AML-193 (cell line): ENCODE measurements at places on chromosomes 11 and 22.
A peak's percentile ranks its signal among the peaks of the same experiment; 100 is the strongest.

- DNase-seq = no peak
Measured at GRCh38 chr11:76023236-76024068, 182.8 kb downstream of the WNT11 start.

DNA sequence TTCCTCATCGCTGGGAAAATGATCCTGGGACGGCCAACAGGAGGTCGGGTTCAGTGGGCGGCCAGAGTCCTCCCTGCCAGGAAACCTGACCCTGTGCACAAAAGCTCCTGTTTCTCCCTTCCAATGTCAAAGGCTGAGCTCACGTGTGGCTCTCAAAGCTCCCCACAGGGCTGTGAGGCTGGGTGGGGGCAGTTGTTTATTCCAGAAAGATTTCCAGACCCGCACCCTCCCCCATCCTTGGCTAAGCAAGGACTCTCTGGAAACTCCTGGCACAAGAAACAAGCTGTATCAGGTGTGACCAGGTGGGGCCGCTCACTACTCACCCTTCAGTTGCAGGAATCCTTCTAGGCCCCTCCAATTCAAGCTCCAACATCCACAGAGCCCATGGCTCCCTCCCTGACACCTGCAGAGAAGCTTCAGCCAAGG is 131.9 kb downstream of the SHANK2 start:
- no peak for DNase-seq

DNA sequence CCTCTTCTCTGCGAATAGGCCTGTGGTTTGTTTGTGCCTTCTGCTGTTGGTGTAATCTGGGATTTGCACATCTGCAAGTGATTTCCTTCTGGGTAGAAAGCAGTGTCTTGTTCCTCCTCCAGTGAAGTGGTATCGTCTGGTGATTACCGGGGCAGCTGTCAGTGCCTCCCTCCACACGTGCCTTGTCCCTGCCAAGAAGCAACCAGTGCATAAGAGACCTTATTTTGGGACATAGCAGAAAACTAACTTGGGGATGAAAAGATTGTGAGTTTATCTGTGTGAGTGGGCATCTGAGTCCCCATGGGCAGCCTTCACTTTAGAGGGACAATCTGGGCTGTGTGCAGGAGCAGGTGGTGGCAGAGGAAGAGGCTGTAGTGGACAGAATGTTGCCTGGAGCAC is 71.5 kb upstream of the SORL1-AS1 start:
- no peak for DNase-seq

DNA sequence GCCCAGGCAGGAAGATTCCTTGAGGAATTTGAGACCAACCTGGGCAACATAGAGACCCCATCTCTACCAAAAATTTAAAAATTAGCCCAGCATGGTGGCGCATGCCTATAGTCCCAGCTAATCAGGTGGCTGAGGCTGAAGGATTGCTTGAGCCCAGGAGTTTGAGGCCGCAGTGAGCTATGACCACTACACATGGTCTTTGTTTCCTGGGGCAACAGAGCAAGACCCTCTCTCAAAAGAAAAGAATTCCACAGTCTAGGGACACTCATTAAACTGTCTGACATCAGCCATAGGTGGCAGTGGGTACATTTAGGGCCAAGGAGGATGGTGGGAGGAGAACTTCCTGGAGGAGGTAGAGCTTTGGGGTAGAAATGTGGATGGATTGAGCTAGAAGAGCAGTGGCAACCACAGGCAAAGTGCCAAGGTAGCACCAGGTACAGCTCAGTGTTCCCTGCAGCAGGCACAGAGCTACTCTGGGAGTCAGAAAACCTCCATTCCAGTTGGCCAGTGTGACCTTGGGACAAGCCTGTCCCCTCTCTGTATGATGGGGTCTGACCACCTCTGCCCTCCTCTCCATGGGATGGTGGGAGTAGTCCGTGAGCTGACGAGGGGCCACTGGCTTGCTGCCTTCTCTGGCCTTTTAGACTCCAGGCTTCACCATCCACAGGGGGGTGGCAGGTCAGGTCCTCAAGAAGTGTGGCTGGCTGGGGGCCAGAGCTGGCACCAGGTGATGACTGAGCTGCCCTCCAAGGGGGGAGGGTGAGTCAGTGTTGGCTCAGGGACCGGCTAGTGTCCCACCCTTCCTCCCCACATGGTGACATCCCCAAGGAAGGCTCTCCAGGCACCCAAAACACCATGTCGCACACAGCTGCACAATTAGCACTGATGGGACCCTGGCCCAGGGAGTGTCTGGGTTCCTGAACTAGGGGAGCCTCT is 3.7 kb upstream of the CLCF1 start:
- DNase-seq = no peak

GRCh38 chr11:124197999-124198398 is 14.9 kb downstream of the OR10D3 start:
- no peak for DNase-seq

DNA sequence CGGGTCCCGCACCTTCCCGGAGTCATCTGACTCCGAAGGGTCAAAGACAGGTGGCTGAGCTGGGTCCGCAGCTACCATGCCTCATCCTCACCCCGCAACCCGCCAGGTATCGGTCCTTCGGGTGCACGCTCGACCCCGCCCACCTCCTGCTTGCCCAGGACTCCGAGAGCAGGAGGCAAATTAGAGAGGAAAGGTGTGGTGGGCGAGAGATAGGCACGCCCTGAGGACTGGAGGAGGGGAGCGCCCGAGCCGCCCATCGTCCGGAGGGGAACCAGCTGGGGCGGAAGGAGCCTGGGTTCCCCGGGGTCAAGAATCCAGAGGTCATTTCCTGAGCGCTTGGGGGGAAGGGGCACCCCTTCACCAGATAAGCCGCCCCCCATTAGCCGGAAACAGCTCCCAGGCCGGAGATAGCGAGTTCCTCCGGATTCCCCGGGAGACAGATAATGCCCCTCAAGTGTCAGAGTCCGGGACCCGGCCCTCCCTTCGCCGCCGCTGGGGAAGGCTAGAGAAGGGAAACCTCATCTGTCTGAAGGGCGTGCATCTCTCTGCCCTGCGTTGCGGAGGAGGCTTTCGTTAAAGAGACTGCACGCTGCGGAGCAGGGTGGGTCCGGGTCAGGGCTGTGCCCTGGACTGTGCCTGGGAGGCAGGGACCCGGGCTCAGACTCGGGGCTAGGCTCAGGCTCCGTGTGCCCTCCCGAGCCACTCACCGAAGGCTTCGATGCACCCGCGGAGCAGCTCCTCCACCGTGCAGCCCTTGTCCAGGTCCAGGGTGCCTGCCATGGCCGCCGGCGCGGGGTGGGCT is 1.7 kb downstream of the RASGRP2 start:
- peak; percentile 19 for DNase-seq

DNA sequence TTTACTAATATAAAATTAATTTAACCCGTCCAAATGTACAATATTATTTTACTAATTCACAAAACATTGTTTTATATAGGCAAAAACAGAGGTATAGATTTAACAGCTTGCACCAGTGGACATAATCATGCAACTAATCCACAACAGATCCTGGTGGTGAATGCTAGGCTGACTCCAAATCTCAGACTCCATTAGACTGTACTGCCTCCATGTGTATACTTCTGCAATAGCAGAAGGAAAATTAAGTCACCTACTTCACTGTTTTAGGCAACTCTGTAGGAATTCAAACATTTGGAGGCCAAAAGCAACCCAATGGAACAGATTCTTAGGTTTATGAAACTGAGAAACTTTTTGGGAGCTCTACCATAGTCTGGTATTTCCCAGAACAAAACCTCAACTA is 30.0 kb upstream of the RAB39A start:
- DNase-seq = peak; percentile 56

DNA sequence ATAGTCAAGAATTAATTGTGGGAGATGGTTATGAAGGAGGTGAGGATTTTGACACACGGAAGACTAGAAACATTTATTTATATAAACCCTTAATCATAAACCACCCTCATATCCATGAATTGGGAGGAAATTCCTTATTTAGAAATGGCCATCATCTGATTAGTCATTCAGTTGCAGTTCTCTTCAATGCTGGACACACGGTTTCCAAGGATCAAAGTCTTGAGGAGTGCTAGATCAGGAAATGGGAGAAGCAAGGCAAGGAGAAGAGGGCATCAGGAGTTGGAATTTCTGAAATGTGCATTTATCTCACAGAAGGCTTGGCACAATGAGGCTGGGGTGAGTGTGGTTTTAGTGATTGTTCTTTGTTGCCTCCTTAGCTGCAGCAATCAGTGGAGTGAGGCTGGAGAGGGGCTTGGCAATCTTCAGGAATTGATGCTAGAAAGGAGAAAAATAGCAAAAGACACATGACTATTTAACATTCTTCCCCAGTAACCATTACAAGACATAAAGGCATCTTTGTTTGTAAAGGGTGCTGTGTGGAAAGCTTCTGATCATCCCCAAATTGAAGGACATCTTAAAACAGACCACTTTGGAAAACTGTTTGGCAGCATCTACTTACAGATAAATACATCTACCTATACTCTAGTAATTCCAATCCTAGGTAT is 21.6 kb upstream of the GDPD4 start:
- DNase-seq = no peak

- DNase-seq = no peak
Measured at GRCh38 chr11:11782532-11783110, 59.2 kb upstream of the USP47 start.

GRCh38 chr22:39349506-39349966 is 255 bp upstream of the SYNGR1 start:
- DNase-seq = peak; percentile 8

DNA sequence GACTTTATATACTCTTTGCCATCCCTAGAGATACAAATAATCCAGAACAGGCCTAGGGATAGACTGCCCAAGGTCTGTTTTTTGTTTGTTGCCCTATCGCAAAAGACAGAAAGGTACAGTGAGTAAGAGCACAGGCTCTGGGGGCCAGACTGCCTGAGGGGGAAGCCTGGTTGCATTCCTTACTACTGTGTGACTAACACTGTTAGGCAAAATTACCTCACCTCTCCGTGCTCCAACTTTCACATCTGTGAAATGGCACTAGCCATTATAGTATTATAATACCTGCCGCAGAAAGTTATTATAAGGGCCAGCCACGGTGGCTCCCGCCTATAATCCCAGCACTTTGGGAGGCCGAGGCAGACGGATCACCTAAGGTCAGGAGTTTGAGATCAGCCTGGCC is 14.5 kb downstream of the SLC35F2 start:
- DNase-seq = no peak
